ENCODE measurements at places on chromosomes 7 and 10. TPM values are rescaled to one million over a fixed set of nuclear protein-coding genes. Genes with fewer than 3 reads are reported as not detected.

MOGAT3 gene
- not detected for polyA plus RNA-seq

GRCh38 chr10:49369216-49370162 is 26.4 kb downstream of the DRGX start:
- H3K36me3 ChIP-seq = no peaks in the 10 kb centered on the region
- DNase-seq = no peak
- no peak overlapping the region for H3K4me3 ChIP-seq
- no peak overlapping the region for H3K27ac ChIP-seq
- peaks cover 7% of the 10 kb centered on the region for H3K27me3 ChIP-seq

DNA sequence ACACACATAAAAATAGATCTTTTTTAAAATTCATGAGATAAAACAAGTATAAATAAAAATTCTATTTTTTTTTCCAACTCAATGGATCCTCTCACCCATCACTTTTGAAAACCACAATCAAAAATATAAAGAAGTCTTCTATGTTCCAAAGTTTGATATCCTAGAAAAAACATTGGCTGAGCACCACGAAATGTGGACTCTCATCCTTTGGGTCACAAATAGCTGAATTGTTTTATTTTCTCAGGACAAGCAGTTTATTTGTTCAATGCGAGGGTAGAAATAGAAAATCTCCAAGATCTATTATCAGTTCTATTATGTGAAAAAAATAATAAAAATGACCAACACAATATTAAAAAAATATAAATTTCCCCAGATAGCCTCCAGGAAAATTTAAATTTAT is 310.5 kb upstream of the DGKB start:
- H3K36me3 ChIP-seq = no peaks in the 10 kb centered on the region
- no peaks in the 10 kb centered on the region for H3K4me1 ChIP-seq
- H3K4me3 ChIP-seq = no peak overlapping the region
- no peaks in the 10 kb centered on the region for H3K27me3 ChIP-seq
- no peak for DNase-seq
- no peak overlapping the region for H3K27ac ChIP-seq

- H3K27me3 ChIP-seq = no peaks in the 10 kb centered on the region
- no peak overlapping the region for H3K4me3 ChIP-seq
- no peak for DNase-seq
- H3K27ac ChIP-seq = no peak overlapping the region
- peaks cover 3% of the 10 kb centered on the region for H3K4me1 ChIP-seq
Observed at GRCh38 chr10:33547976-33548375, 213.5 kb upstream of the NRP1 start.

- no peak overlapping the region for H3K4me3 ChIP-seq
- no peaks in the 10 kb centered on the region for H3K4me1 ChIP-seq
- peaks cover 7% of the 10 kb centered on the region for H3K27me3 ChIP-seq
- no peak for DNase-seq
- no peak overlapping the region for H3K27ac ChIP-seq
Observed at GRCh38 chr10:125203186-125203800, 42.9 kb upstream of the CTBP2 start.

OR2A7 gene
- polyA plus RNA-seq = 0.22 TPM

IGFBP1 gene
- 0.34 TPM for polyA plus RNA-seq

- DNase-seq = no peak
- no peaks in the 10 kb centered on the region for H3K27me3 ChIP-seq
- H3K36me3 ChIP-seq = no peaks in the 10 kb centered on the region
- no peaks in the 10 kb centered on the region for H3K4me1 ChIP-seq
- H3K27ac ChIP-seq = no peak overlapping the region
Observed at GRCh38 chr10:85446827-85447226, 919.8 kb downstream of the GRID1 start.

GRCh38 chr7:32762925-32763293 is 128.7 kb downstream of the KBTBD2 start:
- H3K4me3 ChIP-seq = peak overlapping the region; percentile 66
- DNase-seq = peak; percentile 54
- H3K27ac ChIP-seq = no peak overlapping the region
- H3K4me1 ChIP-seq = peaks cover 13% of the 10 kb centered on the region

DNA sequence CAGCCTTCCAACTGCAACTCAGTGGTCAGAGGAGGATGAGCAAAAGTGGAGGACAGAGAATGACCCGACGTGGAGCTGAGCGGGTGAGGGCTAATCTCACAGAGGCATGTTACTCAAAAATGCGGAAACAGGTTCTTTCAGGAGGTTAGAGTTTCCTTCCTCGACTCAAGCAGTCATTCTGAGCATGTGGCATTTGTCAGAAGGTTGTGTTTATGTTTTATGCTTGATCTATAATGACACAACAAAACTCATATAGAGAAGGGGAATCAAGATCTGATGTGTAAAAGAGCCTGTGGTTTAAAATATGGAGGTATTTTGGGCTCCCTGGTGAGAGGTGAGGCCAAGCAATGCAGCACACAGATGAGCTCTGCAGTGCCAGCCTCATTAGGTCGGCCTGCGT is 311.4 kb downstream of the ADARB2 start:
- H3K36me3 ChIP-seq = no peaks in the 10 kb centered on the region
- H3K4me3 ChIP-seq = no peak overlapping the region
- H3K27me3 ChIP-seq = no peaks in the 10 kb centered on the region
- DNase-seq = no peak
- no peak overlapping the region for H3K27ac ChIP-seq
- H3K4me1 ChIP-seq = no peaks in the 10 kb centered on the region

DNA sequence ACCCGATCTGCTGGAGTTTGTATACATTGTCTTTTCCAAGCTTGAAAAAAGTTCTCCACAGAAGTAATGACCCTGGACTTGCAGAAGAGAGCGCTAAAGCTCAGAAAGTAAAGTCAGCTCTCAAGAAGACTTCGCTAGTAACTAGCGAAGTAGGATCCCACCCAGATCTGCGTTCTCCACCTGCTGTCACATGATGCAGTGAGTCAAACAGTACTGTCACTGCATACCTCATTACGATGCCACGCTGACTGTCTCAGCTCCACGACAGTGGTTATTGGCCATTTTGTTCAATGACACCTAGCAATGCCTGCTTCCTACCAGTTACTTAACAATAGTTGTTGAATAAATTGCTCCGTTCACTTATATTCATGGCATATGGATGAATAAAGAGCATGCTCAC is 29.7 kb upstream of the SEC61G start:
- H3K36me3 ChIP-seq = no peaks in the 10 kb centered on the region
- H3K27me3 ChIP-seq = no peaks in the 10 kb centered on the region
- H3K4me1 ChIP-seq = peaks cover 3% of the 10 kb centered on the region
- H3K4me3 ChIP-seq = no peak overlapping the region
- DNase-seq = peak; percentile 91

LLCFC1 gene
- polyA plus RNA-seq = not detected

PTPRZ1 gene
- not detected for polyA plus RNA-seq

DNA sequence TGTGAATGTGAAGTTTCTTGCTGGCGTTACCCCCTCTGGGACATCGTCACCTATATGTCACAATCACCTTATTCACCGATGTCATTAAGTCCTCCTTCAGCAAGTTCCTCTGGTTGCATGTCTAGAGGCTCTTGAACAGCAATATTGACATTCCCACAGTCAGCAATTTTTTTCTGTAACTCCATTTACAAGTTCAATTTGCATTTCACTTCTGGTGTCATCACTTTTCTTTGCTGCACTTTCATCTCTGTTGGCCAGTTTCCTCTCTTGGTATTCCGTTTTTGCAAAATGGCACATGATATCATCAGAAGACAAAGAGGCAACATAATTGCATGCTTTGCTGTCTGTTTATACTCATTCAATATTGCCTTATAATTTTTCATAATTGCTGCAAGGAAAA is 69.8 kb downstream of the SRI start:
- no peaks in the 10 kb centered on the region for H3K36me3 ChIP-seq

- no peak overlapping the region for H3K27ac ChIP-seq
- H3K4me3 ChIP-seq = no peak overlapping the region
- no peaks in the 10 kb centered on the region for H3K27me3 ChIP-seq
- H3K4me1 ChIP-seq = no peaks in the 10 kb centered on the region
- H3K36me3 ChIP-seq = no peaks in the 10 kb centered on the region
Observed at GRCh38 chr7:103379270-103379975, 32.0 kb downstream of the PSMC2 start.

DNA sequence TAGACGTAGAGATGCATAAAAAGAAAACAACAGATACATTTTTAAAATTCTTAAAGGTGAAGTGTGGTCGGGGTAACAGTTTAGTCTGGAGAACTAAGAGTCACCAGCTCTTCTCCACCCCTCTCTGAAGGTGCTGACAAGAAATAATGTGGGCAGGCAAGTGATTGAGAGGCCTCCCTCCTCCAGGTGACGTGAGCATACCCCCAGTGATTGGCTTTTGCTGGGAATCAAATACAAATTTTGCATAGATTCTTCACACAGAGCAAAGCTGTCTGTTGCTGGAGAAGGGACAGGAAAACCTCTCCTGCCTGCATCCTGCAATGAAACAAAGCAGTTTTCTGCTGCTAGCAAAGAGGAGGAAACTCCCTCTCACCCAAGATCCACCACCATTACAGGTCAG is 115.0 kb downstream of the DGKB start:
- DNase-seq = no peak
- H3K4me1 ChIP-seq = no peaks in the 10 kb centered on the region
- H3K27ac ChIP-seq = no peak overlapping the region
- no peak overlapping the region for H3K4me3 ChIP-seq

AKR1C1 gene
- polyA plus RNA-seq = 44.5 TPM

GRCh38 chr7:33733870-33734650 is 171.3 kb upstream of the BMPER start:
- DNase-seq = no peak
- H3K27ac ChIP-seq = no peak overlapping the region
- no peaks in the 10 kb centered on the region for H3K27me3 ChIP-seq
- no peaks in the 10 kb centered on the region for H3K36me3 ChIP-seq

NAT16 gene
- not detected for polyA plus RNA-seq

DNA sequence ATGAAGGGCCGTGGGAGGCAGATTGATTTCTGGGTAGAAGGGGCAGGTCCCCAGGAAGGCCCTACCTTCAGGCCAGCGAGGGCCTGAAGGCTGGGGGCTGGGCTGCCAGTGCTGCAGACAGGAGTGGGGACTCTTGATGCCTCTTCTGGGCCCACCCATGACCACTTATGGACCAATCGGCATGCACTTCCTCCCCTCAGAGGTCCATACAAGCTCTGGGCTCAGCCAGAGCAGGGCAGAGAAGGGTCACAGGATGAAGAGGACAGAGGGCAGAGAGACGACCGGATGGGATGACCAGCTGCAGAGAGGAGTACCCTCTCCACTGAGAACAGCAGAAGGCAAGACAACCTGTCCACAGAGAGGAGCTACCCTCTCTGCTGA is 120.1 kb downstream of the DYNC2I1 start:
- no peaks in the 10 kb centered on the region for H3K27me3 ChIP-seq
- no peak overlapping the region for H3K27ac ChIP-seq
- no peaks in the 10 kb centered on the region for H3K36me3 ChIP-seq
- H3K4me3 ChIP-seq = peak overlapping the region; percentile 74
- DNase-seq = peak; percentile 12
- no peaks in the 10 kb centered on the region for H3K4me1 ChIP-seq

DNA sequence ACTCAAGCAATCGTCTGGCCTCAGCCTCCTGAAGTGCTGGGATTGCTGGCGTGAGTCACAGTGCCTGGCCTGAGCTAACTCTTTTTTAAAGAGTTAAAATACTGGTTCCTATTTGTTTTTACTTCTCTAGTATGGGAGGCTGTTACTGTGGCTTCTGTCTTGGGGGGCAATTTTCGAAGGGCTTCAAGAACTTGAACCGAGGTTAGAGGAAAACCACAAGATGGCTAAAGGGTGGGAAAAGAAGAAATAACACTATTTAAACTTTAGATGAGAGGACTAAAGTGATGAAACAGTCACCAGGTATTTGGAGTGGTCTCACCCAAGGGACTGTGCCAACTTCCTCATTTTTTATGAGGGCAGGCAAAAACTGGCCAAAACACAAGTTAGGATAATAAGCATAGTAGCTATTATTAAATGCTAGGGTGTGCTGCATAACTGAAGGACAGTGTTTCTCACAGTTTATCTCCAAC is 17.8 kb downstream of the MET start:
- no peak overlapping the region for H3K4me3 ChIP-seq
- H3K4me1 ChIP-seq = peaks cover 67% of the 10 kb centered on the region
- peak overlapping the region; percentile 68 for H3K27ac ChIP-seq
- 0 out of 2 replicates have a peak, but pooled peaks cover 2% of the 10 kb centered on the region for H3K36me3 ChIP-seq
- H3K27me3 ChIP-seq = no peaks in the 10 kb centered on the region

GJD4 gene
- not detected for polyA plus RNA-seq

DNA sequence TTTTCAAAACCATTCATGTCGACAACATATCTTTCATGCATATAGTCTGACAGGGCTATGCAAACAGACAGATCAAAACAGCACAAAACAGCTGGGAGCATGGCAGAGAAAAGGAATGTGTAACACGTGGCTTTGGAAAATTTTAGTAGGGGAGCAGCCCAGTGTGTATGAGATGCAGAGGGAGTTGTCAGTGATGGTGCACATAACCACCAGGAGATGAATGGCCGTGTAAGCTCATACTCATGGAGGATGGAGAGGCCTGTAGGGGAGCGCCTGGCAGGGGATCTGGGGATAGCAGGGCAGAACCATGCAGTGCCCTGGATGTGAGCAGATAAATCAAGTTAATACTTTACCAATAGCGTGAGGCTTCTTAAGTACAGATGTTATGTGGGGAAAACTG is 45.7 kb downstream of the RHOBTB1 start:
- H3K36me3 ChIP-seq = no peaks in the 10 kb centered on the region
- H3K4me3 ChIP-seq = no peak overlapping the region
- no peaks in the 10 kb centered on the region for H3K27me3 ChIP-seq
- no peak for DNase-seq
- peaks cover 11% of the 10 kb centered on the region for H3K4me1 ChIP-seq

DNA sequence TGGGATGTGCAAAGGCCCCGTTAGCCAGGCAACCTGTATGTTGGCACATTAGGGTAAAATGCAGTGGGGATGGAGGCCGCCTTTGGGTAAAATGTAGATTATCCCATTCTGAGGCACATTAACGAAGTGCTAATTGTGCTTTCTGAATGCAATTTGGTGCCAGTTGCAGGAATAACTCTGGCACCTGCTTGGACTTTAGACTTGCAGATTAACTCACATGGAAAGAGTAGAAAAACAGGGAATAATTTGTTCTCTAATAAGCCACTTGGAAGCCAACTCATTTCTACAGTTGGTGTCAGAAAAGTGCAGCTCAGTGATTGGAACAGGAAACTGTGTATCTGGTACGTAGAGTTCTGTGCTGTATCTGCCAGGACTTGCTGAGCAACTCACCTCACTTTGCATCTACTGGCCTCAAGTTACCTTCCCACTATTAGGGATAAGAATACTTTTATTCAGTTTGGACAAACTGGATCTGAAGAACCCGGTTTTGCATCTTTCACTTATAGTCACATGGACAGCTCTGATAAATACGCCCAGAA is 377.4 kb upstream of the PODXL start:
- H3K4me3 ChIP-seq = no peak overlapping the region
- H3K4me1 ChIP-seq = no peaks in the 10 kb centered on the region
- H3K36me3 ChIP-seq = no peaks in the 10 kb centered on the region
- no peak for DNase-seq
- no peak overlapping the region for H3K27ac ChIP-seq

GRCh38 chr7:24192053-24192452 is 91.9 kb upstream of the NPY start:
- DNase-seq = no peak
- no peaks in the 10 kb centered on the region for H3K36me3 ChIP-seq
- H3K27ac ChIP-seq = no peak overlapping the region
- no peak overlapping the region for H3K4me3 ChIP-seq

DYNC1I1 gene
- polyA plus RNA-seq = 0.53 TPM
